ENCODE measurements at places on chromosomes 2 and 18. TPM values are rescaled to one million over a fixed set of nuclear protein-coding genes. Genes with fewer than 3 reads are reported as not detected.
A peak's percentile ranks its signal among the peaks of the same experiment; 100 is the strongest.

- DNase-seq, result no peak
These were observed 9.3 kb downstream of the IL1R2 start for GRCh38 chr2:102000813-102001766.

DNA sequence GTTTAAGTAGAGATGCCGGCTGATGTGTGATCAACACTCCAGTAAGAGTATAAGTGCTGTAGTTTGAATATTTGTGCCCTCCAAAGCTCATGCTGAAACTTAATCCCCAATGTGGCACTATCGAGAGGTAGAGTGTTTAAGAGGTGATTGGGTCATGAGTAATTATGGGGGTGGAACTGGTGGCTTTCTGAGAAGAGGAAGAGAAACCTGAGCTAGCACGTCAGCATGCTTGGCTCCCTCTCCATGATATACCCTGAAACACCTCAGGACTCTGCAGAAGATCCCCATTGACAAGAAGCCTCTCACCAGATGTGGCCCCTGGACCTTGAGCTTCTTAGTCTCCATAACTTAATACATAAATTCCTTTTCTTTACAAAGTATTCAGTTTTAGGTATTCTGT, 584.8 kb downstream of the TSN start:
- DNase-seq, result no peak

DNA sequence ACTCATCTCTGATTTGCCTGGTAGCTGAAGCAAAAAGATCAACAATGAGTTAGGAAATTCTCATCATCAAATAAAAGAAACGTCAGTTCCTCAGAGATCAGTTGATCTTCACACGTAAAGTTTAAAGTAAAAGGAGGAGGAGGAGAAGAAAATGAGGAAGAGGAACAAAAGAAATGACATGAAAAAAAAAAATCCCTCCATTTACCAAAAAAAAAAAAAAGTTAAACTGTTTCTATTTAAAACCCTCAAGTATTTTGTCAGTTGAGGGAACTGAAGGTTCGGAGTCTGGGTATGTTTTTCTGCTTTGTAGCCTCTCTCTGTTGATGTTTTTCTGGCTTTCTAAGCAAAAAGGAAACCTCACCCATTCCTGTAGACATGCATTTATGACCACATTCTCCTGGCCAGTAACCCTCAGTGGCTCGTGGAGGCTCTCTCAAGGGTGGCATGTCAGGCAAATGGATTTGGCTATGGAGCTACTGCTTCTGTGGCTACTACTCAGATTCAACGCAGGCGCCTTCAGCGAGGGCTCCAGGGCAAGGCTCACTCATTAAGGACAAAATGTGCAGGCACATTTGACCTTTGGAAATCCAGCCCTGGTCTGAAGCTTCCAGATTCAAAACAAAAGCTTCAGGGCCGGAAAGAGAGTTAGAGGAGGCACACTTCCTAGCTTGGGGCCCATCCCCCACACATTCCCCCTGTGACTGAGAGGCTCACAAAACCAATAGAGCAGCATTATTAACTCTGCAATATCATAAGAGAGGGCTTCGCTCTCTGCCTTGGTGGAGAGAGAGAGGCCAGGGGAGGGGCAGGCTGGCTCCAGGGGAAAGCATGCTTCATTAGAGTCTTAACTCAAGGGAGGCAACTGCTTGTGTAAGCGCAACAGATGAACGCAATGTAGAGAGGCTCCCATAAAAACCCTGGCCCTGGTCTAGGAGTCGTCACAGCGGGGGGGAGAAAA, 22.3 kb downstream of the KLF7 start:
- DNase-seq, result peak; percentile 80

GRCh38 chr2:10972683-10973433, 61.1 kb downstream of the KCNF1 start:
- DNase-seq, result no peak

DNA sequence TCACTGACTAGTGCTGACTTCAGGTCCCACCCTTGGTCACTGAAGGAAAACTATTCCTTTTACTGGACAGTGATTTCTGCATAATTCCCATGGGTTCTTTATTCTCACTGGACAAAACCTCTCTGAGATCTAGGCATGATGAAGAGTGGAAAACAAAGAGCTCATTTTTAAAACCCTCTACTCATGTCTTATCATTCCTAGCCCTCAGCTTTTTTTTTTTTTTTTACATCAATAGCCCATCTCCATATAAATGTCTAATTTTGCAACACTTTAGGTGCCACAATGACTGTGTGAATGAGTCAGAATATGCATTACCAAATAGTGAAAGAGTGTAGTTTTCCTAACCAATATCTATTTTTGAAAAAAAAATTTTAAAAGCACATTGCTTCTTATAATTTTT, 74.8 kb downstream of the TCF4 start:
- DNase-seq, result no peak

GRCh38 chr2:763766-764525, 86.7 kb upstream of the TMEM18 start:
- no peak for DNase-seq

Gene CTLA4
- polyA plus RNA-seq, result 0.29 TPM

Gene FAM110C
- 0.66 TPM for polyA plus RNA-seq
